ENCODE measurements at places on chromosomes 5 and 9.

DNA sequence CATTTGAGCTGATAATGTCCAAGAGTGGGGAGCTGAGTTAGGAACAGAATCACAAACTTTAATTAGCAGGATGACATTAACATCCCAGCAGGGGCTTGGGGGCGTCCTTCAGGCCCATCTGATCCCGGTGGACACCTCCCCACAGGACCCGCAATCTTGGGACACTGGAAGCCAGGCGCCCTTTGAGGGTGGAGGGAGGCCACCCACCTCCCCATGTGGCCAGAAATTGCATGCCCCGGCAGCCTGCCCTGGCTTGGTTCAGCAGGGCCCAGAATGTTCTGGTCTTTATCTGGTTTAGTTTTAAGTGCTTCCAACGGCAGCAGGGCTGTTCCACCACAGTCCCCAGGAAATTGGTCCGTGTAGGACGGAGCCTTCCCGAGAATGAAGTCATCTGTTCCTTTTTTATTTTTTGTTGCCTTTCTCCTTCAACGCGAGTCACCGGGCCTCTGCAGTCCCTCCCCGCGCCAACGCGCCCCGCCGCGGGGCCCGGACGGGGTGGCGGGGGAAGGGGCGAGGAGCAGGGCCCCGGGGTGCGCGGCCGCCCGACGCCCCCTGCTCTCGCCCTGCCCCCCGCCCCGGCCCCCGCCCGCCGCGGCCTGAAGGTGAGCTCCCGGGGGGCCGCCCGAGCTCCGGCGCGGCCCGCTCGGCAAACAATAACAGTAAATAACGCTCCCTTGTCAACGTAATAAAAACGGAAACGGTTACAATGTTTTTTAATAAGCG lies 207.9 kb downstream of the C9orf50 start:
- DNase-seq, result no peak

GRCh38 chr5:33501899-33502298 lies 61.1 kb downstream of the TARS1 start:
- no peak for DNase-seq

GRCh38 chr9:134066913-134067851 lies 644 bp downstream of the BRD3 start:
- DNase-seq, result peak; percentile 26

DNA sequence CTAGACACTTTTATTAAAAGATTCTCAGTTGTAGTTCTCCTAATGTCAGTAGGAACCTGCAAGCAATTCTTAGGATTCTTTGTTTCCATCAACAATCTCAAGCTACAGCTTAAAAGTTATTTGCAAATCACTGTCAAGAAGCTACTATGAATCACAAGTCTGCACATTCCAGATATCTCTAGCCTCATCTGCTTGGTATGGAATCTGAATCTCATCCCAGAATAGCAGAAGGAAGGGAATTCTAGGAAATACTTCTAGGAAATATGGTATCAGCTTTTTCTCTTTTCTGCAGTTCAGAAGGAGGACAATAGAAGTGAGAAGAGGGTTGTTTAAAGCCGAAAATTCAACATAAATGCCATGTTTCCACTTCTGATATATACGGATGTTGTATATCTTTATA lies 792.2 kb upstream of the CDH9 start:
- no peak for DNase-seq

DNA sequence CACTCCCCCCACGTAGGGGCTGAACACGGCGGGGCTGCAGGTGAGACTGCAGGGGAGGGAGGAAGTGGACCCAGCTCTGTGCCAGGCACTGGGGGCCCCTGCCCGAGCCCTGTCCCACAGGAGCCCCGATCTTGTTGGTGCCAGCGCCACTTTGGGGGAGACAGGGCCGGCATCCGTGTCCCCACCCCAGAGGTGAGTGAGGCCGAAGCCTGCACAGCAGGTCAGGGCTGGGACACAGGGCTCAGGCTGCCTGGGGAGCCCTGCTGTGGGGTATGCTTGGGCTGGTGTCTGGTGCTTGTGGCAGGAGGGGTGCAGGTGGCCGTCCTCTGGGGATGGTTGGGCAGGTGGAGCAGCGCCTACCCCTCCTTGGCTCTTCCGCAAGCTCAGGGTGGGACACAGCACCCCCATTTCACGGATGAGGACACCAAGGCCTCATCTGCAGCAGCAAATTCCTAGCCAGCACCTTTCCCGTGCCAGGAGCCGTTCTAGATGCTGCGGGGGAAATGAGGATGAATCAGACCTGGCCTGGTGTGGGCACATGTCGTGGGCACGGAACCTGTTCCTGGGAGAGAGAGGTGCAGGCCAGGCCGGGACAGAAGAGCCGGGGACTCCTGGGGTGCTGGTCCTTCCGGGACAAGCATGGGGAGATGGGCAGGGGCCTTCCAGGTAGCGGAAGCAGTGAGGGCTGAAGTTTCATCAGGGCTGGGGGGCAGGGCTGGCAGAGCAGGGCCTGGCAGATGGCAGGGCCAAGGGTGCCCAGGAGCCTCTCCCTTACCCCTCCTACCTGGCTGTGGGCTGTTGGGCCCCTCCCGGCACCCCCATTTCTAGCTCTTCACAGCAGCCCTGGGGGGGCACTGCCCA lies 35.2 kb downstream of the KCNT1 start:
- no peak for DNase-seq

Data from CD4-positive, alpha-beta T cell treated with Interferon alpha-2 for 1 hour (primary cell).